ENCODE measurements at places on chromosomes 3 and 15.

DNA sequence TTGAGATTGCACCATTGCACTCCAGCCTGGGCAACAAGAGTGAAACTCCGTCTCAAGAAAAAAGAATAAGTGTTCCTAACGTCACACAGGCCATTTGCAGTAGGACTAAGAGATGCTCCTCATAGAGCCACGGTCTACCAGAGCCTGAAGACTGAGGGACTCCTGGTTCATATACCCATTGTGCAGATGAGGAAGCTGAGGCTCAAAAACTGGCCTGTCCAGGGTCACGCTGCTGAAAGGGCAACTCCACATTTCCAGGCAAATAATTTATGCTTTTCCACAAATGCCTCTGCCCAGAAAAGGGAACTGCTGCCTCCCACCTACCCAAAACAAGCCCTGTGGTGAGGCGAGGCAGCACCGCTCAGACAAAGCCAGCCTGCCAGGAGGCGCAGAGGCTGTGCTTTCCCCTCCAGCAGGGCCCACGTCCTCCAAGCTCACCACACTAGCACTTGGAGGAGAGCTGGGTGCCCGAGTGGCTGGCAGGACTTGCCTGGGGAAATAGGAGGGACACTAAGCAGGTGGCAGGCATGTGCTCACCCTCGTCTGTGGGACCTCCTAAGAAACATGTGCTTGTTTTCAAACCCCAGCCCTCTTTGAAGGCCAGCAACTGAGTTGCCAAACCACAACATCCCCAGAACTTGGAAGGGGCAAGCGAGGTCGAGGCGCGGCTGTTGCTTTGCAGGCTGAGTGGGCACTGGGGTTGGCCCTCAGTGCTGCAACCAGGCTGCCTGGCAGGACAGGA lies 195.6 kb downstream of the XXYLT1 start:
- no peak for DNase-seq

DNA sequence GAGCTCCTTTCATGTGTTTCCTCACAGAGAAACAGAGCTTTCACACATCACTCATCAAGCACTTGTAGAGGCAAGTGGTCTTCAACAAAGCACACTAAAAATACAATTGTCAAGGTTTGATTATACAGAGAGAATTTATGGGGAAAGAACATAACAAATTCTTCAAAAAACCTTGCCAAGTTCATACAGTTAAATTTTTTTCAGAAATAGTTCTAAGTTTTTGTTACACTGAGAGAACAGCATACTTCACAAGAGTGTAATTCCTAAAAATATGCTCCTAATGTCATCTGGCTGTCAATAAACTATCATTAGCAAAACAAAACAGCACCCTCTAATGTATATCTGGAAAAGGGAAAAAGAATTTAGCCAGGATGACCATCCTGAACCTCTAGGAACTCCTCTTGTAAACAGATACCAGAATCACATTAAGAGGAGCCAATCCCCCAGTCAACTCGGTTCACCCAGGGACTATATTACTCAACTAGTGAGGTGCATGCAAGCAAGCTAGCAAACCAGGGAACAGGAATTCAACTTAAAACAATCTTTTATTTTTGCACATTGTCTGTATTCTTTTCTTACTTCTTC lies 63.3 kb downstream of the RAD18 start:
- DNase-seq: no peak

- DNase-seq: no peak
These were observed 32.6 kb upstream of the SPTBN5 start for GRCh38 chr15:41926185-41927056.

GRCh38 chr3:143170676-143171075 lies 51.1 kb downstream of the CHST2 start:
- DNase-seq: no peak

All from stromal cell of bone marrow (primary cell).